ENCODE measurements at places on chromosomes 16 and 17.

GRCh38 chr16:87345726-87346424, 28.7 kb upstream of the C16orf95 start:
- DNase-seq, result no peak

DNA sequence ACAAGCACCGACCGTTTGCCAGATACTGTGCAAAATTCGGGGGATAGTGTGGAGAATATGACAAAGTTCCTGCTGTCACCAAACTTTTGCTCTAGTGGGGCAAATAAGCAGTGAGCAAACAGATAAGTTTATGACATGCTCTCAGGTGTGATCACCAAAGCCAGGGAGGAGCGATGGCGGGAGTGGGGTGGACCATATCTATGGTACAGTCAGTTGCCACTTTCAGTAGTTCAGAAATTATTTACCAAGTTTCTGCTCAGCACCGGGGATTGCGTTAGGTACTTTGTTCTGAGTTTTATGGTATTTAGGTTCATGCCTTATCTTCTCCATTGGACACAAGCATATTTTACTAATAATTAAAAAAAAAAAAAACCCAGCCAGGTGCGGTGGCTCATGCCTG, 11.9 kb downstream of the MSI2 start:
- DNase-seq, result no peak

DNA sequence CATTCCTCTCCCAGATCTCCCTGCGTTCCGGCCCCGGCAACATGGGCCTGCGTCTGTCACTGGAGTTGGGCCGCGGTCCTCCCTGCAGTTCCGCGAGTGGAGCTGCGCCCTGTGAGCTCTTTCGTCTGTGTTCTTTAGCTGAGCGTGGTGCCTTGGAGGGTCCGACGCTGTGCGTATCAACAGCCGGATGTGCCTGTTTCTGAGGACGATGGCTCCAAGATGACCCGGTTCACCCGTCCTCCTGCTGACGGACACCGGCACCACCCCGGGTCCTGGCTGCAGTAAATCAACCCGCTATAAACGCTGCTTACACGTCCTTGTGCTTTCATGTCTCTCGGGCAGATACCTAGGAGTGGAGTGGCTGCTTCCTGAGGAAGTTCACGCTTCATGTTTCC, 44.8 kb upstream of the GNG13 start:
- peak; percentile 21 for DNase-seq

DNA sequence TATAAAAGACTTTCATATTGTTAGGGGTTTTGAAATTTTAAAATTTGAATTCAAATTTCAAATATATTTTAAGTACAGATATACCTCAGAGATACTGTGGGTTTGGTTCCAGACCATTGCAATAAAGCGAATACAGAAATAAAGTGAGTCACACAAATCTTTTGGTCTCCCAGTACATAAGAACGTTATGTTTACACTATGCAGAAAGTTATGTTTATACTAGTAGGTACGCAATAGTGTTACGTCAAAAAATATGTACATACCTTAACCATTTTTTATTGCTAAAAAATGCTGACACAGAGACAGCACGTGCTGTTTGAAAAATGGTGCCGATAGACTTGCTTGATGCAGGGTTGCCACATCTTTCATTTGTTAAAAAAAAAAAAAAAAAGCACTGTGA, 19.7 kb downstream of the NUP88 start:
- DNase-seq, result no peak

DNA sequence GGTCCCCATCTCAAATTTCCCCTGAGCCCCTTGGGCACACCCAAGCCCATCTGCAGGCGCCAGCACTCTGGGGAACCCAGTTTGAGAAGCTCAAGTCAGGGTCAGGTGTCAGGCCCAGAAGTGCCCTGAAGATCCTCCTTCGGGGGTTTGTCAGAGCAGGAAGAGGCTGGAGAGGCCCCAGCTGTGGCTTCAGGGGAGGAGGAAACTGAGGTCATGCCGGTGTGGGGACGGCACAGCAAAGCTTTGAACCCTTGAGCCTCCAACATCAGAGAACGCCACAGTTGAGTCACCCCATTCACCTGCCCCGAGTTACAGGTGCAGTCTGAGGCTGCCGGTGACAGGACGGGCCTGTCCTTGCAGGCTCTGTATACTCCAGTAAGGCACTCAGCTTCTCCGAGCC, 140.2 kb upstream of the CIBAR2 start:
- DNase-seq, result no peak

DNA sequence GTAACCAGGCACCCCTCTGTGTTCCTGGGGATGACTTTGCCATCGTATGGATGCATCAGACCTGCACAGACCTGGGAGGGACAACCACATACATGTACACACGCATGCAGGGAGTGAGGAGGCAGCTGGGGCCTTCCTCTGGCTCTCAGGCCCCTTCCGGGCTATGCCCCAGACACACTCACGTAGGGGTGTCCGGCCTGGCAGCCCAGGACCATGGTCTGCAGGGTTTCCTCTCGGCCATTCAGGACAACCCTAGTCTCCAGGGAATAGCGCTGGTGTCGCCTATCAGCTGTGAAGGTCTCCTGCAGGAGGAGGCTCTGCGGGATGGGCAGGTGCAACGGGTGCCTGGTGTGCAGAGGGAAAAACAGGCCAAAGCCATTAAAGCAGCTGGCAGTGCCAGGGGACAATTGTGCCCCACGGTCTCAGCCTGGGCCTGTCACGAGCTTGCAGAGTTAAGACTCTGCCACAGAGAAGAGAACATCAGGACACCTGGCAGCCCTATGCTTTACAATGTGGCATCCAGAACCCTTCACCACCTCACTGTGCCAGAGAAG, 101.4 kb downstream of the RMI2 start:
- no peak for DNase-seq

DNA sequence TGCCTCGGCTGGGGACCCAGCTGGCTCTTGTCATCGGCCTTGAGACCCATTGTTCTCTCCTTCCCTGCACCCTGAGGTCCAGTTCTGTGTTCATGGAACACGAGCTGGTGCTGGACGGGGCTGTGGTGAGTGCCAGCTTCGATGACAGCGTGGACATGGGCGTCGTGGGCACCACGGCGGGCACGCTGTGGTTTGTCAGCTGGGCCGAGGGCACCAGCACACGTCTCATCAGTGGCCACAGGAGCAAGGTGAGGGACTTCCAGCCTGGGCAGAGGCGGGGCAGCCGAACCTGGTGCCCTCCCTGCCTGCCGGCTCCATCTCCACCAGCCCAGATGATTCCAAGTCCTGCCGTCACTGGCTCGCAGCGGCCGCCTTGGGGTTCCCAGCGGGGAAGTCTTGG, 5.3 kb upstream of the RHOT2 start:
- DNase-seq, result no peak

DNA sequence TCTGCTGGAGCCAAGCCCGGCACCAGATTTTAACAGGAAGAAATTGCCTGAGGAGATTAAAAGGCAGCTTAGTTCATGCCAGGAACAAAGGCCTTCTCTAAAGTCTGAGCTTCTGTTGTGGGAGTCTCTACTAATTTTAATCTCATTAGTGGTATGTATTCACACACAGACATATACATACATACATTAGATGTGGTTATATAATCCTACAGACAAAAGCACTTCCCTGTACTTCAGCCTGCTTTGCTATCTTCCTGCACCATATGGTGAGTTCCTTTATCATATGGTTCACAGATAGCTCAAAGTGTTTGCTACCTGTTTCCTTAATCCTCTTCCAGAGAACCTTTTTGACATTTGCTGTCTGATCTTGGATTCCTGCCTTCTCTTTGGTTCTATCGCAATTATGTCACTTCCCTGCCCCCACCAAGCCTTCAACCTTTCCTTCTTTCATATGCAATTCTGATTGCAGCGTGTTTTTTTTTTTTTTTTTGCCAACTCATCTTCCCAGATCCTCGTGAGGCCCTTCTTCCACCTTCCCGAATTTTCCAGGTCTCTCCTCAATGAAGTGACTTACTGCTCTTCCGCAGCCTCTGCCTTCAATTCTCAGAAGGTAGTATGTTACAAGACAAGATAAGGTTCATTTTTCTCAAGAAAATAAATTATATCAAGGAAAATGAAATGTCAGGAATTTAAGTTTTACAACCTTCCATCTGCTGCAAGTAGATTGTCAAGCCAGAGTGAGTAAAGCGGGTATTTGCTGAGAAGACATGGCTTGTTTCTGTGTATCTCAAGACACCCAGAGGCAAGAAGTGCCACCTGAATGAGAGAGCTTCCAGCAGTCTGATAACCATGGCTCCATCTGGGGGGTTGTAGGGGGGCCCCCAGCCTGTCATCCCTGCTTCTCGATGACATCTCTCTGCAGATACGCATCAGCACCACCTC, 120.2 kb upstream of the CACNG3 start:
- no peak for DNase-seq

DNA sequence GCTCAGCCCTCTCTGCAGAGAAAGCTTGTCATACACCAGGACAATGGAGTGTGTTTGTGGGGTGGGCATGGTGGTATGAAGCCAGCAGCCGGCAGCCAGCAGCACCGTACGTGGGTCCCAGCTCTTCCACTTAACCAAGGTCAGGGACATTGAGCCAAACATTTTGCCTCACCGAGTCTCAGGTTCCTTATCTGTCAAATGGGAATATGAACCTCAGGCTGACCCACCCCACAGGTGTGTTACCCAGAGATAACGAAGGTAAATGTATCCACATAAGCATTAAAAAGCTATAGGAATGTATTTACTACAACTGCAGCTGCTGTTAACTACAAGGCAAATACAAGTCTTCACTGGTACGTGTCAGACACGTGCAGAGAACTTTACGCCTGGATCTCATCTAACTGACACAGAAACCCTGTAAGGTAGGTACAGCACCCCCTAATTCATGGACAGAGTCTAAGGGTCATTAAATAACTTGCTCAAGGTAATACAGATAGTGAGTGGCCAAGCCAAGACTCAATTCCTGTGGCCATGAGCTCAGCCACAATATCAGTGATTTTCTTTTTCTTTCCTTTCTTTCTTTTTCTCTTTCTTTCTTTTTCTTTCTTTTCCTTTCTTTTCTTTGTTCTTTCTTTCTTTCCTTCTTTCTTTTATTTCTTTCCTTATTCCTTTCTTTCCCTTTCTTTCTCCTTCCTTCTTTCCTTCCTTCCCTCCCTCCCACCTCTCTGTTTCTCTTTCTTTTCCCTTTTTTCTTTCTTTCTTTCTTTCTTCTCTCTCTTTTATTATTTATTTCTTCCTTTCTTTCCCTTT, 990 bp downstream of the SLC5A11 start:
- no peak for DNase-seq

DNA sequence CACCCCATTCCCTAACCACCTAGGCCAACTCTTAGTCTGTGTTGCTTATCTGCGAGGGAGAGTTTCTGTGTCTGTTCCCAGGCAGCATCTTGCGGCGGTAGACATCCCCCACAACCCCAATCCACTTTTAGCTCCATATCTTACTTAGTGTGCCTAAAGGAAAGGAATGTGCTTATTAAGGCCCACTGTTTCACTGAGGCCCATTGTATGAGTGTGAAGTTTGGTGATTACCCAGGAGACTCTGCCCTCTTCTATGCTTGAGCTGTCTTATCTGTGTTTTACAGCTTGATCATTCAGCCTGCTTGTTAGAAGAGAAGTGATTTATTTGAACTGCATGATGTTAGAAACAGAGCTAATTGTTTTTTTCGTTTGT, 10.3 kb upstream of the MLYCD start:
- no peak for DNase-seq

- DNase-seq, result no peak
These were observed 10.9 kb upstream of the HS3ST6 start for GRCh38 chr16:1929105-1929504.

Measured in kidney capillary endothelial cell (primary cell).